Right forelimb (tissue), 1 donor: ENCODE measurements at places on chromosomes 2 and 18.

DNA sequence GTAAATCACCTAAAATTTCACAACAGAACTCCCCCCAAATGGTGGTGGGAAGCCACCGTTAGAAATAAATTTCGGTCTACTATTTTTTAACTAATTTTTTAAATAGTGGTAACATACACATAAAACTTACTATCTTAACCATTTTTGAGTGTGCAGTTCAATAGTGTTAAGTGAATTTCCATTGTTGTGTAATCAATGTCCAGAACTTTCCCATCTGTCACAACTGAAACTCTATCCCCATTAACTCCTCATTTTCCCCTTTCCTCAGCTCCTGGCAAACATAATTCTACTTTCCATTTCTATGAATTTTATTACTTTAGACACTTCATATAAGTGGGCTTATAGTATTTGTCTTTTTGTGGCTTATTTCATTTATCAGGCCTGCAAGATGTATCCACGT is 34.1 kb upstream of the HNMT start:
- DNase-seq, result no peak

GRCh38 chr2:230226051-230226551 is 565 bp downstream of the SP140 start:
- no peak for DNase-seq

GRCh38 chr2:99605036-99605435 is 115.2 kb upstream of the REV1 start:
- no peak for DNase-seq

DNA sequence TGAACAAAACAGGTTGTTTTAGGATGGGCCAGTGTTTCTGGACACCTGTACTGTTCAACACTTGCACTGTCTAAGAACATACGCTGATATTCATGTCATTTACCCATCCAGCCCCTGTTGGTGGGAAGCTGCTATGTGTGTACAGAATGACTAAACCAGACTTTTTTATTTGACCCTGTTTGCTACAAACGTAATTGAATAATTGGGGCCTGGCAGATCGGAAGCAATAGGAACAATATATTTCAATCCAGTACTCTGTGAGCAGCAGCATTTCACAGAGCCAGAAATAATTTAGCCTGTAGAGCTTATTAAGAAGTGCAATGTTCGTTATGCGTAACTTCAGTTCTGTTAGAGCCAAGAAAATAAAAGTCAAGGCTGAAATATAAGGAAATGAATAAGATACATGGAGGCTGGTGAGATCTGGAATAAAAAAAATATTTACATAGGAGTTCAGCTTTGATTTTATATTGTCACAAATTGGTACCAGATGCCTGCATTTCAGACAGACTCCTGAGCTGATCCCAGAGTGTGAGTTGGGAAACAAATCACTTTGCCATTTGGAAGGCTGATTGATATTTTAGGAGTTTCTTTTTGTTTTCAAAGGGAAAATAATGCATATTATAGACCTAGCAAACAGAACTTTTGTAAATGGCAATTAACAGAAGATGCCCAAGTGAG is 19.7 kb downstream of the CABLES1 start:
- no peak for DNase-seq

- DNase-seq, result peak; percentile 63
These were observed 636 bp downstream of the ARL4C start for GRCh38 chr2:234496055-234496834.

- DNase-seq, result no peak
These were observed 14.8 kb downstream of the RELCH start for GRCh38 chr18:62201870-62202269.

DNA sequence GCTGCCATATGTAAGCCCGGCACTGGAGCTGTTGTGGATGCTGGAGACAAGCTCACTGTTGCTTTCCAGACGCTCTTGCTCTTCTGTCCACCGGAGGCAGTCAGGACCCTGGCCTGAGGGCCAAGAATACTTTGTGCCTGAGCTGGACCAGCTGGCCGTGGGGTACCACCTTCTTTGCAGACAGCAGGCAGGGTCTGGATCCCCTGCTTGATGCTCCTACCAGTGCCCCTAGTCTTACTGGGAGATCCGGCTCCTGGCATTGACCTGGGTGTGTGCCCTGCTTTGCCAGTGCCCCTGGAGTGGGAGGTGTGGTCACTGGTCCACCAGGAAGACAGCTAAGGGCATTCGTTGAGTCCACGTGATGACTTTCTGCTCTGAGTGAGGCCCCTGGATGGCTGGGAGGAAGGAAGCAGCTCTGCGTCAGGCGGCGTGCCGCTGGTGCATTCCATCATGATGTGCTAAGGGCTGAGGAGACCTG is 59.3 kb downstream of the LRRFIP1 start:
- no peak for DNase-seq

GRCh38 chr2:15427987-15428386 is 133.1 kb downstream of the NBAS start:
- DNase-seq, result no peak

DNA sequence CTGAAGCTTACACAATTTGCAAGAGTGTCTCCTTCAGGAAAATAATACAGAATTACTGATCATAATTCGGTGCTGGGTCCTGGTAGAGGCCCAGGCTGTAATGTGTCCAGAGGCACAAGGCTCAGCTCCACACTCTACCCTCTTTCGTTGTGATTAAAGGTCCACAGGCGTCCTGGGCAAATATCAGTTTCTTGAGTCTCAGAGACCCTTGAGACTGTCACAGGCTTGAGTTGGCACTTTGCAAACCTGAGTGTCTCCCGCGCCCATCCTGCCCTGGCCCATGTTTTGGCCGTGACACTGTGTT is 46.9 kb upstream of the SMAD7 start:
- DNase-seq, result no peak

DNA sequence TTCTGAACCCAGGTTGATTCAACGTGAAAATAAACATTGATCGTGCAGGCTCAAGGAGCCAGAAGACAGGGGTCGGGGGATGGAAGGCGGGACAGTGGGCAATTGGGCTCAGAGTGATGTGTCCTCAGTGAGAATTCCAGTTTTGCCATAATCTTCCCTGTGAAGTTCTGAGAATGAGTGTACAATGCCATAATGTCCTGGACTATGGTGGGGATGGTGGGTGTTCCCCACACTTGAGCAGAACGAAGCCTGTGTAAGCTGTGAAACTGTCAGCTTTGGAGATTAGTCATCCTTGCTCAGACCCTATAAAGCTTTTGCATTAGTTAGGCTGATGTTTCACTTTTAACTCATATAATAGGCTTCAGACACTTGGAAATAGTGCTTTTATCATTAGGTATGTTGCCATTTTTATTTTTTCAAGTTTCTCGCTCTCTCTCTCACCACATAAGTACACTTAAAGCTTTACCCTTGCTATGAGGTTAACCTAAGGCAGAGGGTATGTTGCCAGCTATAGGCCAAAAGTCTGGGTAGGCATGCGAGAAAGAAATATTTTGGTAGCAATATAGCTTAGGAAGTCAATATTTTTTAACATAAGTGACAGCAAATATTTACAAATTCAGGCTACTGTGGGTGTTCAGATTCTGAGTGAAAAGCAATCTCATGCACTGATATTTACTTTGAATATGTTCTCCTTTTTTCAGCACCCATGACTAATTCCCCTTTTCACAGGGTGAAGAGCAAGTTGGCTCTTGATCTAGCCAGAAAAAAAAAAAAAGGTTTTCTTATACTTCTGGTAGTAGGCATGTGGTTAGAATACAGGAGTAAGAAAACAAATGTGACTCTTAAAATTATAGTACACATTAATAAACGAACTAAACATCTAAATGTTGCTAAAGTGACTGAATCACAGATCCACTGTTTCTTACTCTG is 47.2 kb downstream of the CDC42EP3 start:
- no peak for DNase-seq

GRCh38 chr2:169362118-169362893 is at the start of gene LRP2:
TSS of gene LRP2 (minus strand) at chr2:169362534. CDS start at chr2:169362399, 135 bp downstream.
- peak; percentile 49 for DNase-seq

DNA sequence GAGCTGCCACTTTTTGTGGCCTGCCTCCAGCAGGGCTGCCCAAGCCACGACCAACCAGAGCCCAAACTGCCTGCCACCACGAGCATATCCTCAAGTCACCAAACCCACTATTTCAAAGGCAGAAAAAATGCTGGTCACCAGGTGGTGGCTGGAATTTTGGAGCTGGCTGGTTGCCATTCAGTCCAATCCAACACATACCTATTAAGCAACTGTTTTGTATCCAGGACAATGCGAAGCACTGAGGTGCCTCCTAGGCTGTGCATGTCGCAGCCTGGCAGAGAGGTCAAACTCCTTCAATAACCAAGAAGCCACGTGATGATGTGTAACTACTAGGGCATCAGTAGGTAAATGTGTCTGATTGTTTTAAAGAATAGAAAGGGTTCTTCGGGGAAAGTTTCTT is 108.3 kb upstream of the PPP1CB start:
- DNase-seq, result peak; percentile 42

DNA sequence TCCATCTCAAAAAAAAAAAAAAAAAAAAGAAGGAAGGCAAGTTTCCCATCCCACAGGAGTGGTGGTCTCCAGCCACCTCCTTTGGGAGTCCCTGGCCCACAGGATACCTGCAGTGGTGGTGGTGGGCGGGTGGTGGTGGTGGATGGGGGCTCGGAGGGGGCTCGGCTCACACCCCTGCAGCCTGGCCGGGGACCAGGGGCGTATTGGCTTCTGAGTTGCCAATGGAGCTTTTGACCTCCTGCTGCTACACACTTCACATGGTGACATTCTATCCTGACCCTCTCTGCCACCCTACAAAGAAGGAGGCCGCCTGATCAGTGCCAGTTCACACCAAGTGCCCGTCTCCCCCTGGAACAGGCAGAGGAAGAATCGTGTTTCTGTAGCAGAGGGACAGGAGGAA is 119.6 kb downstream of the NFATC1 start:
- peak; percentile 23 for DNase-seq
